HAP-1 (cell line): ENCODE measurements at places on chromosomes 11 and 22.

DNA sequence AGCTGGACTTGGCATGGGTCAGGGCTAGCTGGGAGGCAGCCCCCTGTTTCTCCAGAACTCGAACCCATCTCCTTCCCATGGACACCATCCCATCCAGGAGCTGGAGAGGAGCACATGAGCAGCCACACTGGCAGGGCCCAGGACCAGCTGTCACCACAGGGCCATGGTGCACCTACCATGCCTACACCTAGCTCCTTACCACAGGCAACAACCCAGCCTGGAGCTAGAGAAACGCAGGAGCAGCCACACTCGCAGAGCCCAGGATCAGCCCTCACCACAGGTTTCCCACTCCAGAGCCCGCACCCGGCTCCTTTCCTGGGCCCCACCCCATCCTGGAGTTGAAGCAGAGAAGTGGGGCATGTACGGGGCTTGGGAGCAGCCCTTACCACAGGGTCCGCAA lies 50.2 kb downstream of the GAB4 start:
- DNase-seq, result no peak

- DNase-seq, result no peak
Observed at GRCh38 chr11:67308031-67308866, 4.9 kb downstream of the SSH3 start.

DNA sequence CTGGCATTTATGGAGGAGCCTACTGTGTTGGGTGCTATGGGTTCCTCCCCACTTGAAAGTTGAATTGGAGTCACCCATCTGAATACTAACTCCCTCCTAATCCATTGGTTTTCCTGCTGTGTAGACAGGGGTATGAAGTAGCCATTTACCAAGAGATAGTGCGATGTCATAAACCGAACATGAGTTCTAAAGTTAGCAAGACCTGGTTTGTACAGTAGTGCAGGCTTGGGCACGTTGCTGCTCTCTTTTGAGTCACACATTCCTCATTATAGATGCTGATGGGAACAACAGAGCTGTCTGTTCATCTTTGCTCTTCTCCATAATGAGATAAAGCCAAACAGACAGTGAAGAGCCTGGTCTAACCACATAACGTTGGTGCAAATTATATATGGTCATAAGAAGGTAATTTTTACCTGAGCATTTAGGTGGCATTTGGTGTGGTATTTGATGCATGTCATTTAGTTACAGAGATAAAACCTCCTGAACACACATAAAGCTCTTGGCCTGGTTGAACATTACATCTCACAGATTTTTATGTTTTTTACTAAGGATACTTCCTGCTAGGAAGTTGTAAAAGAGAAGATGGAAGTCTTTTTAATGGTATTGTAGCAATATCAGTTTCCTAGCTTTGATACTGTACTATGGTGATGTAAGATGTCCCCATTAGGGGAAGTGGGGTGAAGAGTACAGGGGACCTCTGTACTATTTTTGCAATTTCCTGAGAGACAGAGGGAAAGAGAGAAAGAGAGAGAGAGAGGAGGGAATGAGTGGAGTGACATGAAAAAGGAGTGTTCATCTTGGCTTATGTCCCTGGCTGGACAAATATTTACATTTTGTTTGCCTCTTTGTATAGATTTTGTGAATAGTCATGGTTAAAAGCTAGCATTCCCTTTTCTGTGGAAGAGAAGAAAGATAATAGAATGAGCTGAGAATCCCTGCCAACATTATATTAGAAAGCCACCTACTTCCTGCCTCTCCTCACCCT lies 27.9 kb downstream of the GRAP2 start:
- DNase-seq, result no peak

GRCh38 chr22:27378311-27378800 lies 423.2 kb downstream of the MN1 start:
- DNase-seq, result no peak

GRCh38 chr22:35257002-35257320 lies 332 bp upstream of the HMGXB4 start:
- DNase-seq, result no peak
